ENCODE measurements at places on chromosomes 7 and 10.
A peak's percentile ranks its signal among the peaks of the same experiment; 100 is the strongest.

DNA sequence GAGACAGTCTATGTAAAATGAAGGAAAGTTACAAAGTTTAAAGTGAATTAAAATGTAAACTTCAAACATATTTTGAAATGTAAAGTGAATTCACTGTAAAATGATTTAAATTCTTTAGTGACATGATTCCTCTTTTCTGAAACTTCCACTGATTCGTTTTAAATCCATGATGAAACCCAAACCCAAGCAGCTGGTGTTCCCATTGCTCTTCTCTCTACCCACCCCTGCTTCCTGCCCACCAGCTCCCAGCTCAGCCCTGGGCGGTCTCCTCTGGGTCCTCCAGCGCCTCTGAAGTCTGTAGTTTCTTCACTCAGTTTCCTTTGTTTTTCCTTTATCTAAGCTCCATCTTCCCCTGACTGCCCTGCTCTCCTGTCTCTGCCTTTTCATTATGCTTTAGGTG lies 175.9 kb downstream of the SNX10 start:
- ATAC-seq: no peak

GRCh38 chr10:63588436-63589167 lies 67.4 kb downstream of the REEP3 start:
- ATAC-seq: no peak

DNA sequence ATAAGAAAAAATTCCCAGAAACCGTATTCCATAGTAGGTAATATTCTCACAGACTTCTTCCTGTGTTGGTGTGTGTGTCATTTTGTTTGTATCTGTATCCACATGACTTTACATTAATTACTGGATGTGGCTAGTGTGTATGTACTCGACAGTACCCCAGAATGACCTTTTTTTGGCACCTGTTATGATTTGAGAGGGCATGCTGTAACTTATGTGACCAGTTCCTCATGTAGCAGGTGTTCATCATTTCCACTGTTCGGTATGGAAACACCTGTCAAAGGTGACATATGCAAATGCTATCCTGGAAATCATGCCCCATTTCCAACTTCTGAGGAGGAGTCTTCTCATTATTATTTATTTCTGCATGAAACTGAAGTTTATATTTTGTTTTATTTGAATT lies 89.3 kb downstream of the ZMYND11 start:
- ATAC-seq: no peak

GRCh38 chr10:1198453-1199344 lies 142.5 kb downstream of the WDR37 start:
- no peak for ATAC-seq

DNA sequence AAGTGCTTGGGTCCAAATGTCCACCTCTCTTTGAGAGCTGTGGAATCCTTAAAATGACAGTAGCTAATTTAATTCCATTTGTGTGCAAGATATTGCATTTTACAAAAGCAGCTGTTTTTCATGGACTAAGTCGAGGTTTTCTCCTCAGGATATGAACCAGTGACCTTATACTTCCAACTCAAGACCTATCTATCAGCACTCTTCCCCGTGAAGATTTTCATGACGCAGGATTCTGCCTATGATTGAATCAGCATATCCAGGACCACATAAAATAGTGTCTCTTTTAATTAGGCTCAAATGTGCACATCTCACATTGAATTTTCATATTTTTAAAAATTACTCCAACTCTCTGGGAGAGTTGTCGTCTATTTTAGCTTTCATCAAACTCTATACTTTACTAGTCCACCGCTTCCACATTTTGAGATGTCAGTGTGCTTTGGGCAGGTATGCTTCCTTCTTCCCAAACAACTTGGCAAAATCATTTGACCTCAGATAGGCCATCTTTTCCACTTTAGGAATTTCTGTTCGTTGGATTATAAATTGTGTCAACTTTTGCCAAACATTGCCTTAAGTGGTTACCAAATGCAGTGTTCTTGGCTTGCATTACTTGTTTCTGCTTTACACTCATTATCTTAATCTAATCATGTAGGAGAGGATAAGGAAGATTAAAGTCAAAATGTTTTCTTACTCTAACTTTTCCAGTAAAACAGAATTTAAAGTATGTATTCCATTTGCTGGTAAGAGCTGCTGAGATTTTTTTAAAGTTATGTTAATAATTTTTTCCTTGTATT lies 39.4 kb downstream of the SEMA3A start:
- no peak for ATAC-seq

- ATAC-seq: no peak
Measured at GRCh38 chr10:1596482-1597099, 140.7 kb downstream of the ADARB2 start.

GRCh38 chr7:12815426-12815825 lies 128.0 kb downstream of the ARL4A start:
- no peak for ATAC-seq

- no peak for ATAC-seq
Measured at GRCh38 chr10:94358480-94358879, 4.3 kb downstream of the NOC3L start.

GRCh38 chr7:74544706-74545469 lies 91.2 kb downstream of the GTF2IRD1 start:
- no peak for ATAC-seq

DNA sequence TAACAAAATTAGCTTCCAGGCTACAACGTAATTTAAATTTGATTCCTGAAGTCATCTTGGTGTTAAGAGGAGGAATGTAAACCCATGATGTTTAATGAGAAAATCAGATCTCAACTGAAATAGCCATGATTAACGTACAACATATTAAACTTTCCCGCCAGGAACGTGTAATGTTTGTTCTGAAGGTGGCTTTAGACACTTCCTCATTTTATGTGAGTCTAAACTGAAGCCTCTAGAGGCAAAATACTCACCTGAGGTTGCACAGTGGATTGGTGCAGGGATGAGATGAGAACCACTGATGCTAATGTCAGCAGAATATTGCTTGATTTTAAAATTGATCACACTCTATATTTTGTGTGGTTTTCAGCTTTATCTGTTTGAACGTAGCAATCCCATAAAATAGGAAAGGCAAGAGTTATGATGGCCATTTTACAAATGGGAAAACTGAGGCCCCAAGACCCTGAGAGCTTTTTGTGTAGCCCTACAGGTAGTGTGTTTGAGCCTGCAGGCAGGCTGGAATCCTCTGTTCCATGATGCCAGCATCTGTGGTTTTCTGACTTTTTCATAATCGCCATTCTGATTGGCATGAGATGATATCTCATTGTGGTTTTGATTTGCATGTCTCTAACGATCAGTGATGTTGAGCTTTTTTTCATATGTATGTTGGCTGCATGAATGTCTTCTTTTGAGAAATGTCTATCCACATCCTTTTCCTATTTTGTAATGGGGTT lies 243.7 kb upstream of the BMPER start:
- no peak for ATAC-seq

GRCh38 chr7:25711940-25712339 lies 440.1 kb upstream of the NFE2L3 start:
- ATAC-seq: no peak

GRCh38 chr10:60488111-60488669 lies 98.5 kb upstream of the ANK3 start:
- ATAC-seq: no peak

DNA sequence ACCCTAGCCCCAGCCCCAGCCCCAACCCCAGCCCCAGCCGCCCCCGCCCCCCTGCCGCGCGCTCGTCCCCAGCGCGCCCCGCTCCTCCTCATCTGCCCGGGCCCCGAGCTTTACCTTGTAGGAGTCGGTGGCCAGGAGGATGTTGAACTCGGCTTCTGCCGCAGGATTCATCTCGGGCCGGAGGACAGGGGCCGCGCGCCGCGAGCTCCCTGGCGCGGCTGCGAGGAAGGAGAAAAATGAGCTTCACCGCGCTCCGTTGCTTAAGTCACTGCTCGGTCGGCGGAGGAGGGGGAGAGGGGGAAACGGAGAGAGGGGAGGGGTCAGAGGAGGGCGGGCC lies at the start of gene NAMPT:
TSS of gene NAMPT (minus strand) at position 270 of the 337 bp plus-strand sequence. CDS start at position 171, 99 bp downstream.
- ATAC-seq: no peak

DNA sequence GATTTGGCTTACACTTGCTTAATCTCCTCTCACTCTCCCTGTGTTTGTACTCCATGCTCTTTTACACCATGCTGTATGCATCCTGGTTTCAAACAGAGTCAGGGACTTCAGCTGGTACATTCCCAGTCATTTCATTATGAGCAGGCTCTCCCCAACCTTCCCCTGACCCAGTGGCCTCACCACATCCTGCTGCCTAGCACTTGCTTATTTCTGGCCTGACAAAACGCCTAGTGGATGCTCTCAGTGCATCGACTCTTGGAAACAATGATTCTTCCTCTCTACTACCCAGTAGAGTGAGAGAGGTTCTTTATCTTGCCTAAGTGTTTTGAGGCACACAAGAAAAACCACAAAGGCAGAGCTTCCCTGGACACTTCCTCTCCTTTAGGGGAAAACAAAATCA lies 63.4 kb downstream of the CAV1 start:
- ATAC-seq: peak; percentile 24

DNA sequence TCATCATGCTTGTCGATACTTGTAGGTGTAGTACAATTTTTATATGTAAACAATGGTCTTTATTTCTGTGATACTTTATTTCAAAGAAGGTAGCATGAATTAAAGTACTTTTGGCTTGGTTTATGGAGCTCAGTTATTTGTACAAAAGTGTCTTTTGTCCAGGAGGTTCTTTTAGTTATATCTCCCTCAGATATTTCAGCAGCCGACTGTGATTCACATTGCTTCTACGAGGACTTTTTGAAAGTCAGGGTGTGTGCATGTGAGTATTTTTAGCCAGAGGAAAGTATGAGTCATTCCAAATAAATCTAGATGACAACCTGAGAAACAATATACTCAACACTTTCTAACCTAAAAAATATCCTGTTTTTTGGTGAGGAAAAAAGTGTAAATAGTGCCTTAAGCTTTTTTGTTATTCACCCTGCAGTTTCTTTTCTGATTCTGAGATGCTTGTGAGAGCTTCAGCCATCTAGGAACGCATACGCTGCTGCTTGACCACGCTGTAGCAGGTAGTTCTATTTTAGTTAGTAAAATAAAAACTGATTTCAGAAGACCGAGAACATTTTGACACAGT lies 595 bp upstream of the SUN1 start:
- ATAC-seq: peak; percentile 77

- ATAC-seq: peak; percentile 41
Measured at GRCh38 chr7:22726907-22727713, at the start of gene IL6. Gene IL6 (plus strand): TSS chr7:22727200. CDS start chr7:22727263, 63 bp downstream.

GRCh38 chr10:4353964-4354363 lies 472.0 kb upstream of the AKR1E2 start:
- peak; percentile 34 for ATAC-seq
